ENCODE measurements at places on chromosomes 12 and 14.

DNA sequence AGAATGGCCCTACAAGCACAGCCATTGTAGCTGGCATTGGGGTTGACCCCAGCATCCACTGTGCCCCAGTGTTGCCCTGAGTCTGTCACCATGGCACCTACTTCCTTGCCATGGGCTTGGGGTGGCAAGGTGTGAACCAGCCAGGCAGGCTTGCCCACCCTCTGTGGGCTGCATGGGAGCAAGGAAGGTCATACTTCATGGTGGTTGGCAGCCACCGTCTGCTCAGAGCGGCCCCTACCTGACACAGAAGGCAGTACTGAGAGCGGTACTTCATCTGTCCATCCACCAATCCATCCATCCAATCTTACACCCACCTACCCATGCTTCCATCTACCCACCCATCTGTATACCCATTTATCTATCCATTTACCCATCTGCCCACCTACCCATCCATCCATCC, 160.1 kb downstream of the KIF26A start:
- no peak for DNase-seq

DNA sequence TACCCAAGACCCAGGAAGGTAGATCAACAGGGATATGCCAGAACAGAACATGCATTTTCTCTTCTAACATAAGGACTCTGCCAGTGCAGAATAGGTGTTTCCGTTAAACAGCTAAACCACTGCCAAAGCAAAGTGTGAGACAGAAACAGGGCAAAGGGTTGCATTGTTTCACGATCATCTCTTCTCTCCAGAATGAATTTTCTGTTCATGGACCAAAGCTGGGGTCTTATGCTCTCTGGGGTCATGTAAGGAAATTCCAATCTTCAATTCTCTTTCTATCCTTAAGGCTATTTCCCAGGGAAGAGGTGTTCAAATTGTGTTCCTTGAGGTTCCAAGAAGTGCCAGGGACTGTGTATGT, 10.9 kb downstream of the PSMB5 start:
- DNase-seq, result no peak

GRCh38 chr14:93997916-93998870, 1.1 kb downstream of the CCDC197 start:
- DNase-seq, result no peak

GRCh38 chr12:65956056-65956738, 131.9 kb downstream of the HMGA2 start:
- no peak for DNase-seq

- no peak for DNase-seq
These were observed 5.5 kb downstream of the TBK1 start for GRCh38 chr12:64457466-64457865.

DNA sequence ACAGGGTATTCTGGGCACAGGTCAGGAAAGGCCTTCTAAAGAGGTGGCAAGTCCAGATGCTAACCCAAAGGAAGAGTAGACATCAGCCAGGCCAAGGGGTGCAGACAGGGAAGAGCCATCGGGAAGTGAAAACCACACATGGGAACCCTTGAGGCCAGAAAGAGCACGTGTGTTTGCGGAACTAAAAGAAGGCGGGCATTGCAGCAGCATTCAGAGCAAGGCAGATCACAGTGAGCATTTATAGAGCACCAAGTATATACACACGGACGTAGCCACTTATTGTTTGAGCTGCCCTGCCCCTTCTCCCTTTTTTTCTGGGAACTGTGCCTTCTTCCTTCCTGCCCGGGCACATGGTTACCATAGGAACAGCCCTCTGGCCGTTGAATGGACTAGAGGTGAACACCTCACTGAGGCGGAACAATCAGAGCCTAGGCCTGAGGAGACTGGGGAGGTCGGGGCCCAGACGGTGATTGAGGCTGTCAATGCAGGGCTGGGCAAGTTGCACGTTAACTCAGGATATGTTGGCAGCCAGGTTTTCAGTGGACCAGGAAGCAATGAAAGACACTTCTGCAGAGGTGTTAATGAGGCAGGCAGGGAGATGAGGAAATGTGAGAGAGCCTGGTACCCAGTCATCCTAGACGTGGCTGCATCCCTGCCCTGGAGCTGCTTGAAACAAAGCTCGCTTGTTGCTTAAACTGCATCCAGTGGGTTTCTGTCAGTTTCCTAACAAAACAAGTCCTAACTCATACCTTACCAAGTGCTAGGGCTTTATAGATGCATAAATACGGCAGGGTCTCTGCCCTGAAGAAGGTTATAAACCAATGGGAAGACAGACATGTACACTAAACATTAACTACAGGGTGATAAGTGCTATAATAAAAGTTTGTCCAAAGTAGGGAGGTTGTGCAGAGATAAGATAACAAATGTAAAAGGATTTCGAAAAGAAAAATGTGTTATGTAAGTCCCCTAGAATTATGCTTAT, 34.2 kb downstream of the MOAP1 start:
- DNase-seq, result no peak

DNA sequence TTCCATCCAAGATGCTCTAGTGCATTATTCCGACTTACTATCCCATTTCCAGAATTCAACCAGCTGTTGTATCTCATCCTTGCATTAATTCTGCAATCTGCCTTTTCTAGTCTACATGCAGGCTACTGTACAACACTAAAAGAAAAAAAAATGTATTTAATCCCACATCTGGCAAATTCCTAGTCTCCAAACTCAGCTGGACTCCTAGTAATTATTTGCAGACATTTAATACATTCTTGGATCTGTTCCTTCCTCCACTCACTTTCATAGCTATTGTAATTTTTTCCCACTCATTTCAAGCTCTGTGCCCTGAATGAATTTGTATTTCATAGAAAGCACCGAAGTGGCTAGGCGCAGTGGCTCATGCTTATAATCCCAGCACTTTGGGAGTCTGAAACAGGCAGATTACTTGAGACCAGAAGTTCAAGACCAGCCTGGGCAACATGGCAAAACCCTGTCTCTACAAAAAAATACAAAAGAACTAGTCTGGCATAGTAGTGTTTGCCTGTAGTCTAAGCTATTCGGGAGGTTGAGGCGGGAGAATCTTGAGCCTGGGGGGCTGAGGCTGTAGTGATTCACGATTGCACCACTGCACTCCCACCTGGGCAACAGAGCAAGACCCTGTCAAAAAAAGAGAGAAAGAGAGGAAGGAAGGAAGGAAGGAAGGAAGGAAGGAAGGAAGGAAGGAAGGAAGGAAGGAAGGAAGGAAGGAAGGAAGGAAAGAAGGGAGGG, 39.5 kb upstream of the YAF2 start:
- DNase-seq, result no peak
